ENCODE measurements at places on chromosomes 16 and 17. TPM values are rescaled to one million over a fixed set of nuclear protein-coding genes. Genes with fewer than 3 reads are reported as not detected.

The TMEM220 gene
- total RNA-seq: 8.3 TPM

The NOTUM gene
- not detected for total RNA-seq

The SOST gene
- total RNA-seq: 0.29 TPM

The SEC14L5 gene
- 1.3 TPM for total RNA-seq

- no peak for DNase-seq
These were observed 181.5 kb downstream of the ZNF423 start for GRCh38 chr16:49674351-49674851.

DNA sequence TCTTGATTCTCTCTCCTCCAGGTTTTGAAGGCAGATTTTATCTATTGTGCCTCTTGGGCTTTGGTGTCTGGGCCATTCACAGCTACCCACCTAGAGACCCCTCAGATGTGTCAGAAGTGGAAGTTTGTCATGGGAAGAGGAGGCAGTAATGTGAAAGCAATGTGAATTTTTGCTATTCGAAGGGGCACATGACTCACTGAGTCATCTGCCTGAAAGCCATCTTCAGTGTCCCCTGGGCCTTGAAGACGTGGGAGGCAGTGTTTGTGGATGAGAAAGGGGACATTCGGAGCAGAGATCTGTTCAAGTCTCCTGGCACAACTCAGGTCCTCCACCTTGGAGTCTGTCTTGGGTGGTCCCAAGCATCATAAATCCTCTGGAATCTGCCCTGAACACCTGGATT lies 530.2 kb downstream of the NPIPA7 start:
- DNase-seq: no peak

GRCh38 chr16:65308506-65308905 lies 186.6 kb upstream of the CDH11 start:
- no peak for DNase-seq

DNA sequence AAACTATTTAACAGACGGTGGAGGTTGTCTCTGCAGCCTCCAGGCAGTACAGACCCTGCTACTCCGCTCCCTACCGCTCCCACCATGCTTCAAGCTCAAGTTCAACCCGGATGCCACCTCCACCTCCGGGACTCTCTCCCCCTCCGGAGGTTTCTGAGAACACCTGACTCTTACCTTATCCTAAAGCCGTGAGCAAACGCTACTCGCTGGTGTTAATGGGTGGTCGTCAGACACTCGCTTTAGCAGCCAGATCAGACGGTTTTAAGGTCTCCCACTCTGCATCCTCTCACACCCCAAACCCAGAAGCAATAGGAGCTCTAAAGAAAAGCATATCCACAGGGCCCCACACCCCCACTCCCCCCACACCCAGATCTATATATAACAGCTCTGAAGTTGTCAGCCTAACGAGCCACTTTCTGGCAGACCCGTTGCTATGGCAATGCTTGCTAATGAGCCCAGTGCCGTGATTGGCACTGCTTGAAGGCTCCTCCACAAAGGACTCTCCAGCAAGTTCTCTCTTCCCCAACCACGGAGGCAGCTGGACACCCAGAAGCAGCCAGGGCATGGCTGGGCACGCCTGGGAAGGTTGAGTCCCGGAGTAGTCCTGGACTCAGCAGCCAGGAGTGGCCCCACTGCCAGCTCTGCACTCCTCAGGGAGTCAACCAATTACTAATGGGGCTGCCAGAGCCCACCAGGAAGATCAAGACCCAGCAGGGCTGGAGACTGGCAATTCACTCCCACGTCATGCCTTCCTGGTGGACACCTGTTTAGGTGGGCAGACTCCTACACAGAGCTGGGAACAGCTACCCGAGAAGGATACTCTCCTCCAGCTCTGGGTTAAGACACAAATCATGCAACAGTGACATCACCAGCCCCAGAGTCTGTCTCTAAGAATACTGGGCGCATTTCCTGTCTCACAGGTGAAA lies 121.2 kb upstream of the RCVRN start:
- DNase-seq: no peak

- peak; percentile 64 for DNase-seq
These were observed 7.3 kb upstream of the TSPOAP1 start for GRCh38 chr17:58335779-58336455.

DNA sequence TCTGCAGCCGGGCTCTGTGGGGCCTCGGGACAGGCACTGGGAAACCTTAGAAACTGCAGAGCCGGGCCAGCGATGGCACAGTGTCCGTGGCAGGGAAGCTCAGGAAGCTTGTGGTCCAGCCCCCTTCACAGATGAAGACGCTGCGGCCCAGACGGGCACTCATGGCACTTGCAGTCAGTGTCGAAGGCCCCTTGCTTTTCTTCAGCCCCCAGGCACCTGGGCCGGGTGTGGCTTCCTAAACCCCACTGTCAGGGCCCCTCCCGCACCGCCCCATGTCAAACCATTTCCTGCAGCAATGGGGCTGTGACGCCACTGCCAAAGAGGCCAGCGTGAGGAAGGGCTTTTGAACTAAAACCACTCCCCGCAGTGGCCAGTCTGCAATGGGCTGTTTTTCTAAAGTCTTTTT lies 164.0 kb downstream of the LAT start:
- DNase-seq: peak; percentile 85

GRCh38 chr16:30079480-30079879 lies 3.7 kb downstream of the PPP4C start:
- no peak for DNase-seq

- no peak for DNase-seq
These were observed 4.4 kb upstream of the HOXB13 start for GRCh38 chr17:48732688-48733629.

- DNase-seq: no peak
These were observed 50.5 kb downstream of the IKZF3 start for GRCh38 chr17:39813631-39814030.

DNA sequence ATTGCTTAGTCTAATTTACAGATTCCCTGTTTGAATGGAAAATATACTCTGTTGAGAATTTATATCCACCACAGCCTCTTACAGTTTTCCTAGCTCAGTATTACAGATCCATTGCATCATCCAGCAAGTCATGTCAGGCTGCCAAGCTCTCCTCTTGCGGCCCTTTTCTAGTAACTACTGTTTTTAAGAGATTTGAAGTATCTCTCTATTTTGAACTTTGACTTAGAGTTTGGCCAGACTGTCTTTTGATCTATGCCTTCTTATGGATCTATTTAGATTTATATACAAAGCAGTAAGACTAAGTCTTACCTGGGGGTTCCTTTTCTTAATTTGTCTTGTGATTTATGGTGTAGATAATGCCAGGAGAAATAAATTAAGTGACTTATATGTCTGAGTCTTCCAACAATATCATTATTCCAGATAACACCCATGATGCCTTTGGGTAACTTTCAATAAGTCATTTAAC lies 53.1 kb upstream of the ABCC11 start:
- peak; percentile 61 for DNase-seq

DNA sequence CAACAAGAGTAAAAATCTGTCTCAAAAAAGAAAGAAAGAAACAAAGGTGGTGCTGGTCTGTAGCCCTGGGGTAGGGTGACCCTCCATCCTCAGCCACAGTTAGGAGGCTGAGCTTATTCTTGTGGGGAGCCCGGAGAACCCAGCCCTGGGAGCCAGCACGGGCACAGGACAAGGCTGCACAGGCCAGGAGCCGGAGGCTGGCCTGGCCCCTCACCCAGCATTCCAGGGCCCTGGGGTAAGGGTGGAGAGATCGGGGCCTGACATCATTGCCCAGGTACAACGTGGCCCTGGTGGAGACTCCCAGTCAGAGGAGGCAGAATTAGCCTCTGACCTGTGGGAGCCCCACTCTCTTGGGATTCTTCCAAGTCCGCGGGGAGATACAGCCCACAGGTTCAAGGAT lies 10.3 kb upstream of the KRT17 start:
- DNase-seq: peak; percentile 25

GRCh38 chr16:89018282-89019158 lies 41.5 kb upstream of the CBFA2T3 start:
- peak; percentile 7 for DNase-seq

DNA sequence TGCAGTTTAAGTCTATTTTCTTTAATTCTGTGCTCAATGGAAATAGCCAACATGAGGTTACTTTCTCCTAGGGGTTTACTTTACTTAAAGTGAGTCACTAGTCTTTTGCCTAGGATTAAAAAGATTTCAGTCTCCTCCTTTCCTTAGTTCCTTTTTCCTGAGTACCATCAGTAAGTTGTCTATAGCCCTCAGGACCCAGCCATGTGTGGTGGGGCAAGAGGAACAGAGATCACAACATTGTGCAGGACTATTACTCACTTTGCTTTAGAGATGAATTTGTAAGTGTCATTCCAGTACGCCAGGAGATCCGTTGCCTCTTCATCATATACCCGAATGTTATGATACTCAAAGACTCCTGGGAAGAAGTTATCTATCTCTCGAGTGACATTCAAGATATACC lies 27.7 kb upstream of the CORO6 start:
- no peak for DNase-seq

Data from right cardiac atrium (tissue), 5 donors.